ENCODE measurements at places on chromosomes 16 and 17.

- peak; percentile 72 for DNase-seq
These were observed at the start of gene GJC1 for GRCh38 chr17:44829523-44830358. GJC1 (minus strand) TSS chr17:44830287; CDS start chr17:44805817, 24,470 bp downstream.

DNA sequence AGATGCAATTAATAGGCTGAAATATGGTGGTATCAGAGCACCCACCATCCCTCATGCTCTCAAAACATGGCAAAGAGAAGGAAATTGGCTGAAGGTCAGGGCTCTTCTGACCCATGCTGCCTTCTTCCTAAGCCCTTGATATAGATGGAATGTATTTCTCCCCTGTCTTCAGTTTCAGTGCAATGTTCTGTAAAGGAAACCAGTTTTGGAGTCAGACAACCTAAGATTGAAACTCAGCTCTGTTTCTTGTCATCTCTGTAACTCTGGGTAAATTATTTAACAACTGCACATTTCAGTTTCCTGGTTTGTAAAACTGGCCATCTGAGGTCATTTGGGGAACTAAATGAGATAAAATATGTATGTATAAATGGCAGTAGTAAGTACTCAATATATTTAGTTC is 243.9 kb downstream of the CA10 start:
- DNase-seq: no peak

DNA sequence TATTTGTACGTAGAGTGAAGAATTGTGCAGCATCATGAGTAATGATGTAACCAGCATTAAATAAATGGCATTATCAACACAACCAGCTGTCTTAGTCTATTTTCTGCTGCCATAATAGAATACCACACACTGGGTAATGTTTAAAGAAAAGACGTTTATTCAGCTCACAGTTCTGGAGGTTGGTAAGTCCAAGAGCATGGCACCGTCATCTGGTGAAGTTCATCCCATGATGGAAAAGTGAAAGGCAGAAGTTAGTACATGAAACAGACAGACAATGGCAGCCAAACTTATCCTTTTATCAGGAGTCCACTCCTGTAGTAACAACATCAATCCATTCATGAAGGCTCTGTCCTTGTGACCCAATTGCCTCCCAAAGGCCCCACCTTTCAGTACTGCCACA is 6.3 kb upstream of the GOSR2 start:
- no peak for DNase-seq

DNA sequence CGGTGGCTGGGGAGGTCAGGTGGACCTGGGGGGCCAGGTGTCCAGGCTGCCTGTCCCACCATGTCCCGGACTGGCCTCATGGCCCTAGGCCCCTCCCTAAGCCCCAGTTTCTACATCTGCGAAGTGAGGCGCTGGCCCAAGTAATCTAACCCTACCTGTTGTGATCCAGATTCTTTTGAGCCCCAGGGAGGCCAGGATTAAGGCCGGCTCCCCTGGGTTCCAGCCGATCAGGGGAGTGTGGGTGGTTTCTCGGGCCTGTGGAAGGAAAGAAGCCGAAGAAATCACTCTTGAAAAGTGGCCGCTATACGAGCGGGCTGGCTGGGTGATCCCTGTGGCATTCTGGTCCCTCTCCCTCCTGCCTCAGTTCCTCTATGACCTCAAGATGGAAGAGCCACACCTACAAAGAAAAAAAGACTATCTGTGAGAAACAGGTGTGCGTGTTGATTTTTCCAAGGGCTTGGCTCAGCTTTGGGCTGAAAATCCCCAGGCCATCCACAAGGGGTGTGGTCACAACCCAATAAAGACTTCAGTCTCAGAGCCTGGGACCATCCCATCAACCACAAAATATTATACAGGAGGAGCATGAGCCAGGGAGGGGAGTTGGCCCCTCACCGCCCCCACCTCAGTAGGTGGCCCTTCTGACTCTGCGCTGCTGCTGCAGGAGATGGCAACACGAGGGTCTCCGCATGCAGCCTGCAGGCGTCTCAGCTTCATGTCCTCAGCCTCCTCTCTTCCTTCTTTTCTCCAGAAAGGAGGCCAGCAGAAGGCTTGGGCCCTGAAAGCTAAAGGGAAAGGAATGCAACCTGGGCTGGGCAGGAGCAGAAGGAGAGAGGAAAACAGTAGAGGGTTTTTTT is 20.3 kb downstream of the GPR142 start:
- no peak for DNase-seq

- peak; percentile 17 for DNase-seq
These were observed 47.8 kb downstream of the PITPNM3 start for GRCh38 chr17:6508519-6509030.

GRCh38 chr16:12330946-12331345 is 354.4 kb downstream of the SNX29 start:
- no peak for DNase-seq
